ENCODE measurements at places on chromosomes 12 and 14. TPM values are rescaled to one million over a fixed set of nuclear protein-coding genes. Genes with fewer than 3 reads are reported as not detected.

The IRAK3 gene
- polyA plus RNA-seq: not detected

The KRT79 gene
- not detected for polyA plus RNA-seq

The C3AR1 gene
- 20.2 TPM for polyA plus RNA-seq

The VSX2 gene
- polyA plus RNA-seq: not detected

The AQP6 gene
- not detected for polyA plus RNA-seq

The ARHGAP9 gene
- 163 TPM for polyA plus RNA-seq

The NEUROD4 gene
- not detected for polyA plus RNA-seq

Measured in immature natural killer cell (primary cell).